Stimulated activated CD8-positive, alpha-beta memory T cell treated with anti-CD3 and anti-CD28 coated beads, Interleukin-4, amount 100 ng/mL, for 1 hour (primary cell): ENCODE measurements at places on chromosomes 2 and 18.
A peak's percentile ranks its signal among the peaks of the same experiment; 100 is the strongest.

DNA sequence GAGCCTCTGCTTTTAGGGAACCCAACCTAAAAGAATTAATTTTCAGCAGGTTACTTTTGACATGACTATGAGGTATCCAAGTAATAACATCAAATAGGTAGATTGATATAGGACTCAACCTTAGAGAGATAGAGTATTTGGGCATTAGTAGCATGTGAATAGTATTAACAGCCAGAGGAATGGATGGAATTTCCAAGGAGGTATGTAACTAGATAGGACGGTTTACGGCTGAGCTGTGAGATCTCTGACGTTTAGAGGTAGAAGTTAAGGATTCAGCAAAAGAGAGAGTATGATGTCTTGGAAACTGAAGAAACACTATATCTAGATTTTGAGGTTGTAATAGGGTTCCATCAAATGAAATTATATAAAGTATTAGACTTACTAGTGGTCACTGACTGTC lies 70.3 kb downstream of the HNMT start:
- DNase-seq: no peak

DNA sequence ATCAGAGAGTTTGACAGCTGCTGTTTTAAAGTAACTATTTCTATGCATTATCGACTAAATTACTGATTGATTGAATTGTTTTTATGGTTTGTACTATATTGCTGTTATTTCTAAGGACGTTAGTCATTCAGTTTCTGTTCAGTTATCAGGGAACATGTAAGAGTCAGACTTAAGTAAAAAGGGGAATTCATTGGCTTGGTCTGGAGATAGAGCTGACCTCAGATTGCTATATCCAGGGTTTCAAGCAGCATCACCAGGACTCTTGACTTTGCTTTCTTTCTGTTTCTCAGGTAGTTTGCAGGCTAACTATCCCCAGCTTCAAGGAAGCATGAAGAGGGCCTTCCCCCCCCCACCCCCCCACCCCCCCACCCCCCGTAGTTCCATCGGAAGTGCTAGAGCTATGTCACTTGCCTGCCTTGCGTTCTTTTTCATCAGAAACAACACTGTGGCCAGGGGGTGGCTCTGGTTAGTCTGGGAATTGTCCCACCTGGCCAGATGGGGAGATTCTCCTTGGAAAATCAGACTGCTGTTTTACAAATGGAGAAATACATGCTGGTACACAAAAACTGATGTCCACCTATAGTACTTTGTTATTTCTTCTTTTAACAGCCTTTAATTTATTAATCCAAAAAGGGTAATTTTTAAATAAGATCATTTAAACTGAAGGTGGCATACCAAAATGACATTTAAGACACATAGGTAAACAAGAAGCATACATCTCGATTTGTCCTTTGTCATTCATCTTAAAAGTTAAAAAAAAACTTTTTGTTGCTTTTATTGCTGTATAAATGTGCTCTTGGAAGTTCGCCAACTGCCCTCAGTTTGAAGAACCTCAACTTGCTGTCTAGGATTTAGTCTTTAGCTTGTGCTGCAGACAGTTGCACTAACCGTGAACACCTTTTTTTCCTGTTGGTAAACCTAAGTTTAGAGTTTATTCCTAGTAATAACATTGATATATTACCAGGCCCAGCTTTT lies 9.4 kb downstream of the SMAD4 start:
- no peak for DNase-seq

DNA sequence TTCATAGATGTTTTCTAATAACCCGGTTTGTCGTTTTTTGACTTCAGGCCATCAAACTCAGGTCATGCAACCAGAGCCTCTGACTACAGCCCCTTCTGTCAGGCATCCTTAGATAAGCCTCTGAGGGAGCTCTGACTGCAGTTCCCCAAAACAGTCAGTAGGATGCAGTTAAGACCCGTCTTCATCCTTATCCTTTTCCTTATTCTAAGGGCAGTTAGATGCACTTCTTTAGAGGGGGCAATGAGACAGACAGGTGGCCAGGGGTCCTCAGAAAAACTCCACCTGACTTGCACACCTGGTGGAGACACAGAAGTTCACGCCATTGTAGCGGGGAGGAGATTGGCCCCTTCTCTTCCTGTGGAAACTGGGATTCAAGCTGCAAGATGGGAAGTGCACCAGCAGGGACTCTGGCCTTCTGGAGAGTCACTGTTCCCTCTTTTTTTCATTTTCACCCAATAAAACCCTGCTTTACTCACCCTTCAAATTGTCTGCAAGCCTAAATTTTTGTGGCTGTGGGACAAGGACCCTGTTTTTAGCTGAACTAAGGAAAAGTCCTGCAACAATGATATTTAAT lies 104.8 kb upstream of the TFPI start:
- no peak for DNase-seq

DNA sequence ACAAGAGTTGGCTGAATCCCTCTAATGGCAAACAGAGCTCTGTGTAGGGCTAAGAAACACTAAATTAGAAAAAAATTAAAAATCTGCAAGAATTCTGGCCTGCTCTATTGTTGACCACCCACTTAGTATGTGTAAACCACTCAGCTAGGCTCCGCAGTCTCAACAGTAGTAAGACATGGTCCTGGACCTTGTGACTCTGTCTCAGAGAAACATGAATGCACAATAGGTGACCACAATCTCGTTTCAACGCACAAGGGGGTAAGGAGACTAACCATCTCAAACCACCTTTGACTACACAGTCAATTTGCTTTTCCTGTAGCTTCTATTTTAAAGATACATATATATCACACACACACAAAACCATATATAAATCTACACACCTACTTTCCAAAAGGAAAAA lies 16.5 kb downstream of the SEPTIN10 start:
- DNase-seq: no peak

GRCh38 chr2:217941886-217942728 lies 60.7 kb downstream of the TNS1 start:
- no peak for DNase-seq

DNA sequence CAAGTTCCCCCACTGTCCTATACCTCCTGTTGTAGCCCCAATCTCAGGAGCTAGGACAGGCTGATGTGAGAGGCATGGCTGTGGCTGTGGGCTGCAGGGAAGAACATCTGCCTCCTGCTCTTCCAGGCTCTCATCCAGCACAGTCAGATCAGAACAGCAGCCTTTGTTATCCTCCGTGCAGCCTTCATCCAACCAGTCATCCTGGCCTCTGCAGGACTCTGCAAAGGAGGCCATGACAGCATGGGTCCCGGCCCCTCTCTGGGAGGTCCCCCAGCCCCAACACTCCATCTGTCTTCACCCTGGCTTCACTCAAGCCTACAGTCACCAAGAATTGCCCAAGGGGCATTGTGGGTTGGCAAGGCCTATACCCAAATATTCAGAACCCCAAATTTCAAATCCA lies 223.2 kb upstream of the COPS8 start:
- no peak for DNase-seq

- no peak for DNase-seq
Observed at GRCh38 chr18:52401236-52401635, 61.2 kb downstream of the DCC start.

DNA sequence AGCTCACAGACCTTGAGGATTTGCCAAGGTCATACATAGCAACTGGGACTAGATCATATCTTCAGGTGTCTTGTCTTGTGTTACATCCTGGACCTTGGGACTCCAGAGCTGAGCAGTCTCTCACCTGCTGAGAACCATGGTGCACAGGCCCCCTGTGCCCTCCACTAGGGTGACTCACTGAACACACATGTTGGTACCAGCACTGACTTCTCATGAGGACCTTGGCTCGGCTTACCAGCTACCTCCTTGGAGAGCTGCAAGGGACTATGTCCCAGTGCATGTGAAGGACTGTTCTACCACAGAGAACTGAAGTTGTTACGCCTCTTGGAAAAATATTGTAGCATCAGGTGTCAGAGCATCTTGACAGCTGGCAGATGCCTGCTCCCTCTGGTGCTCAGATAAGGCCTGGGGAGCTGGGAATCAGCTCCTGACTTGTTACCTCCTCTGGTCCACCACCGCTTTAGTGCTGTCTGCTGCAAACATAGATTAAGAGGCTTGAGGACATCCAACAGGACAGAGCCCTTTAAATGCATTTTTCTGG lies 72.1 kb downstream of the WDSUB1 start:
- DNase-seq: no peak

DNA sequence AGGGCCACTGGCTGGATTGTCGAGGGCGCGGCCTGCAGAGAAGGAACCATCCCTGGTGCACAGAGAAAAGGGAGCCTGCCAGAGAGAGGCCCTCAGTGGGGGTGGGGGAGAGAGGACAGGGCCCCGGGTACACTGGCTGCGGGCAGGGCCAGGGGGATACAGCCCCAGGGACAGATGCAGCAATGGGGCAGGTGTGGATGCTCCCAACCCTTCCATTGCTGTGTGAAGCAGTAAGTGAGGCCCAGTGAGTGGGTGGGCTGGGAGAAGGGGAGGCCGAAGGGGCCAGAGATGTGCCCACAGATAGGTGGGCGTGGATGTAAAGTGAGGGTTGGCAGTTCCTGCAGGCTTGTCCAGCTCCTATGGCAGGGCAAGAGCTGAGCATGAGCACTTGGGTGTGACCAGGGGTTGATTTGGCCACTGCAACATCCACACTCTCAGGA lies 7.4 kb downstream of the AGXT start:
- DNase-seq: no peak

GRCh38 chr18:23191232-23191631 lies 55.9 kb downstream of the CABLES1 start:
- DNase-seq: no peak

- no peak for DNase-seq
Observed at GRCh38 chr2:163852616-163853015, 116.8 kb upstream of the FIGN start.

DNA sequence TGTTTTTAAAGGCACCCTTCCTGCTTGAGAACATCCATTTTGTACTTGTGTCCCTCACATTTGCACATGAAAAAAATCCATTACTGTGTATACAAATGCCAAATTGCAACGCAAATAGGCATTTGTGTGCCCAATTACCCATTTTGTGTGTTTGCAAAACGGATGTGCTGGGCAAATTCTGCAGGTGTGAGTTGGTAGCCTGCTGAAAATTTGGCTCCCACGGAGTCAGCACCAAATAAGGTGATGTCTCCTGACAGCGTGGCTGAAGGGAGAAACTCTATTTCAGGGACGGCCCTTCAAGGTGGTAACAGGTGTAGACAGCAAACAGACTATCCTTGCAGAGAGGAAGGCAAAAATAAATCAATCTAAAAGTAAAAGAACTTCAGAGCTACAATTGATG lies 661.1 kb downstream of the BCL11A start:
- no peak for DNase-seq

- DNase-seq: no peak
Observed at GRCh38 chr2:10760794-10761504, 39.5 kb downstream of the ATP6V1C2 start.

DNA sequence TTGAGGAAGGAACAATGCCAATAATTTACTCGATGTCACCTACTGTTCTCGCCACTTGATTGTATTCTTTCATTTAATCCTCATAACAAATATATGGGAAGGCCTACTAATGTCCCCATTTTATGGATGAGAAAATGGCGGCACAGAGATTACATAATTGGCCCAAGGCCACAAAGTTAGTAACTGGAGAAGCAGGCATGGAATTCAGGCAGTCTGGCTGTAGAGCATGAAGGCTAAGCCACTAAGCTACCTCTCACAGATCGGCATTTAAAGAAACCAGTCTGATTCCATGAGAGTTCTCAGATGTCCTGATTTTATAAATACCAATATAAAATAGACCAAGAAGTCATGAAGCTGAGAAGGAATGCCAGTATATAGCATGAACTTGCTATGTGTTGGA lies 121.8 kb upstream of the EPAS1 start:
- no peak for DNase-seq

GRCh38 chr2:212974692-212975091 lies 176.7 kb downstream of the IKZF2 start:
- DNase-seq: no peak

DNA sequence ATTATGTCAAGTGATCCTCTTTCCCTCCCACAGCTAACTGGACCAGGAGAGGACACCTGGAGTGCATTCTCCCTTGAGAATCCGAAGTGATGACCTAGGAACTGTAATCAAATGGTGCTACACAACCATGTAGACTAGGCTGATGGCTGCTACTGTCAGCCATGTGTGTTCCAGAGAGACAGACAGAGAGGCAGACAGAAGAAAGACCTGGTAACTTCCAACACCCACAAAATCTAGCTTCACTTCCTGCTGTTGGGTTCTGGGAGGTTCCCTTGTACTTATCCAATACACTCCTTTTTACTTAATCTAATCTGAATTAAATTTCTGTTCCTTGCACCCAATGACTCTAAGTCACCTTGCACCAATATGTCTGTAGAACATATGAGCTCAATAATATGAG lies 72.3 kb downstream of the AAK1 start:
- no peak for DNase-seq

GRCh38 chr18:5512176-5512575 lies 31.6 kb downstream of the EPB41L3 start:
- DNase-seq: no peak

DNA sequence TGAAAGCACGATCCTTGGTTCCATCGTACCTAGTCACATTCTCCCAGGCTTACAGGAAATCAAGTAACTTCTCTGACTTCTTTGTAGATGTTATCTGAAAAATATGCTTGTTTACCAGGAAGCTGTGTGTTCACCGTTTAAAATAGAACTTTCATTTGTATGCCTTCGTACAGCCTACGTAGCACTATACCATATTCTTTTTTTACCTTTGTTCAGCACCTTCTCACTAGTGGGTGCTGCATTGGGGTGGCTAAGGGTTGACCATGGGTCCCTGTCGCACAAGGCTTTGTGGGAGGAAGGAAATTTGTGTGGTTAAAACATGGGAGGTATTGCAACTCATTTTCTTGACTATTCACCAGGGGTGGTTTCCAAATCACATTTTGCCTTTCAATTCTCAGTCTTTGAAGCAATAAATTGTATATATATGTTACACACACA lies 16.6 kb downstream of the MALT1 start:
- DNase-seq: peak; percentile 17

DNA sequence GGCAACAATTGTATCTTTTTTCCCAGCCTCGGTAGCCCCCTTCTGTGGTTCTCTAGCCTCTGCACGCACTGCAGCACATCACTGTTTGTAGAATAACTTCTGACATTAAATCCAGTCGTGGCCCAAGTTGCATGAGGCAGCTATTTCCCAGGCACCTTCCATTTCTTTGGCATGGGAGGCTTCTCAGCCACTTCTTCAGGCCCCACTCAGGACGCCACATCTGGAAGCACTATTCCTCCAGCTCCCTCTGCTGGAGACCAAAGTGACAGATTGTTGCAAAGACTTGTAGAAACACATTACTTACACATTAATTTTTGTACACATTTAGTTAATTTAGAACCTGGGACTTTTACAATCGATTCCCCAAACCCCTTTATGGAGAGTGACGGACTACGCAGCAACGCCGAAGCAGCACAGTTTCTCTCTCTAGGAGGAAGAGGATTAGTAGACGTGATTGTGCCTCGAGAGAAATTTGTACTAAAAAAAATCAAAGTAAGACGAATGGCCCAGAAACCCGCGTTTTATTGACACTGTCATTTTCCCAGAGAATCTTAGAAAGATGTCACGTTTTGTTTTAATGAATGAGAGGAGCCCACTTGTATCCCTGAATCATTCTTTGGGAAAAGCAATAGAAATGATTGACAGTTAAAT lies 57.8 kb upstream of the RGPD5 start:
- no peak for DNase-seq
